ENCODE measurements at places on chromosomes 3 and 15.

GRCh38 chr3:185613016-185613415, 26.9 kb downstream of the SENP2 start:
- no peak for DNase-seq

DNA sequence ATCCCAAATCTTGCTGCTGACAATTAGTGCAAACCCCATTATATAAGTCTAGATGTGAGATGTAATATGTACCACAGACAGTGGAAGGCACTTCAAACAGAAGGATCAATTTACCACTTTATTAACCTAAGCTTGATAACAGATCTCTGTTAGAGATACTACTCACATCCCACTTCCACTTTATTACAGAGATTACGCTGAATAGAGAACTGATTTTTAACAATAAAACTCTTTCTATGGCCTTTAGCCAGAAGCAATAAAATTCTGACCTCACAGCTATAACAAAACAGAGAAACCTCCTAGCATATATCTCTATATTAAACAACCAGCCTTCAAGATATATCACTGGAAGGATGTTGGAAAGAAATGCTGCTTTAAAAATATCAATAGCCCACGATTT, 517.7 kb downstream of the MAGI1 start:
- DNase-seq: no peak

DNA sequence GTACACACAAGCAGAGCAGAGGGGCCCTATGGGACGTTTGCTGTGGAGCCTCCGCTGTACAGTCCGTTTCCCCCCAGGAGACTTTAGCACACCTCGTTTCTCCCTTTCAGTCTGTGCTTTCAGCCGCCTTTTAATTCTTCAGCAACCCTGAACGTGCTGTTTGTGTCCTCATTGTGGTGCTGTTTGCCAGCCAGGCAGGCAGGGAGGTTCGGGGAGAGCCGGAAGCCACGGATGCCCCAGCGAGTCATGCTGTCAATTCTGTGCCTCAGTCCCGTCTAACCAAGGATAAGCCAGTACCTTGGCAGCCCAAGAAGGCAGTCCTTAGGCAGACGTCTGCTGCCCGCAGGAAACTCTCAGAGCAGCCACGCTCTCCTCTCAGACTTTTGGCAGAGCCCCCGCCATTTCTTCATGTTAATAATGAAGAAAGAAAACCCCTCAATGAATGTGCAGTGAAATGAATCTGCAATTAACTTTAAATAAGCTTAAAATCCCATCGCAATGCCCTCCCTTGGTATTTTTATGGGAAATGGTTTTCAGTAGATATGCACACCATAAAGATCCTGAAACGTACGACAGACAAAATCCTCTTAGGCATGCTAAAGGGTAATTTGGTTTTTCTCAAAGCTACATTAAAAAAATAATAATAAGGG, 158.6 kb downstream of the UACA start:
- no peak for DNase-seq

DNA sequence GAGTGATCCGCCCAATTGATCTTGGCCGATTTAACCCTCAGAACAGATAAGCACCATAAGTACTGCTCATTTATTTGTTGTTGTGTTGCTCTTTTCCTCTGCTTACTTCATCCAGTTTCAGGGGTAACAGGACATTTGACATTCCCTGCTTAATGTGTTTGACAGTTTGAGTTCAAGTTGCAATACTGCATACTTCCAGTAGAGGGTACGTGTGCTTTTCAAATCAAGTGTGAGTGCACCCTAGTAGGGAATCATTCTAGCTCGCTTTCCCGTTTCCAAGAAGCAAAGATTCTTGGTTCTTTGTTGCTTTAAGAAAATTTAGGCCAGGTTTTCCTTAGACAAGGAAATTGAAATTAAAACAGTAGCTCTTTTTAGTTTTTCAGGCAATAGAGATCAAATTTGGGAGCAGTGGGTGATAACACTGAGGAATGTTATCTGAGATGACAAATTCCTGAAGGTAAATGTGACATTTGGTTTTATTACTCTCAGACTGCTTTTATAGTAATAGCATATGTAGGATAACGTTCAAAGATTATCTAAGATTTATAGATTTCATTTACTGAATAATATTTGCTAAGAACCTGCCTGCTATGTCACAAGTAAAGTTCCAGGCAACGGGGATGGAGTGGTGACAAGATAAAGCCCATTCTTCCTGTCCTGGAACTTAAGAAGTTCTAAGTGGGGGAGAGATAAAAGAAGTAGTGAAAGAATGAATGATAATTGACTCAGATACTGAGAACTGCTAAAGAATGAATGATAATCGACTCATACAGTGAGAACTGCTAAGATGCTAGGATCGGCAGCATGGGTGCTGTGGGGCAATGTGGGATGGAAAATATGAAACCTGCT, 73.3 kb downstream of the SYNPR start:
- DNase-seq: no peak

DNA sequence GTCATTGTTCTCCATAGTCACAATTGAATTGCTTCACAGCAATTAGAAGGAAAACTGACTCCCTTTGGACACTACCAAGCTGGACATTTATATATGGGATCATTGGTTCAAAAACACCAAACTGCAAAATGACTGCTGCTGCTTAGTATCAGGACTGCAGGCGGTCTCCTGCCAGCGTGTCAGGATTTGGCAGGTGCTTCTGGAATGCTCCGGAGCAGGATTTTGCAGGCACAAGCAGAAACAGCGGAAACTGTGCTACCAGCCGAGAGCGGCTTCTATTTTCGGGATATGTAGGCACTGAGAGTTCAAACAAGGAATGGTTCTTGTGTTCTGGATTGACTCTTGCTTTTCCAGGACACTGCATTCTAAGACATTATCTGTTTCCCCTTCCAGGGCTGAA, 95.5 kb downstream of the SSR3 start:
- DNase-seq: no peak

DNA sequence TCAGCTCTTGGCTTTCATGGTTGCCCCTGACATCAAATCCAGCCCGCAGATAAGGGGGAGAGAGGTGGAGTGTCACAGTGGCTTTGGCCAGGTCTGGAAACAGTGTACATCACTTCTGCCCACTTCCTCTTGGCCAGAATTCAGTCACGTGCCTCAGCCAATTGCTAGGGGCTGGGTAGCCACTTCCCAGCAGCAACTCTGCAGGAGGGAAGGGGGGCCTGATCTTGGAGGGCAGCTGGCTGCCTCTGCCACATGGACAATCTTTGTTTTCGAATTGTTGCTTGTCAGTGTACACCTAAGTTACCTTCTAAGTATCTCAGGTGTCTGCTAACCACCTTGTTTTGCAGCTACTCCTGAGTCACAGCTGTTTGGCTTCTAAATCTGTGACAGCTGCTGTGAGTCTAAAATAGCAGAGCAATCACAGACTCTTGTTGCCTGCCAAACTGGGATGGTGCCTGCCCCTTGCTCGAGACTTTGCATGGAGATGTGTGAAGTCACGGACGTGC, 41.0 kb upstream of the LIMD1 start:
- no peak for DNase-seq

DNA sequence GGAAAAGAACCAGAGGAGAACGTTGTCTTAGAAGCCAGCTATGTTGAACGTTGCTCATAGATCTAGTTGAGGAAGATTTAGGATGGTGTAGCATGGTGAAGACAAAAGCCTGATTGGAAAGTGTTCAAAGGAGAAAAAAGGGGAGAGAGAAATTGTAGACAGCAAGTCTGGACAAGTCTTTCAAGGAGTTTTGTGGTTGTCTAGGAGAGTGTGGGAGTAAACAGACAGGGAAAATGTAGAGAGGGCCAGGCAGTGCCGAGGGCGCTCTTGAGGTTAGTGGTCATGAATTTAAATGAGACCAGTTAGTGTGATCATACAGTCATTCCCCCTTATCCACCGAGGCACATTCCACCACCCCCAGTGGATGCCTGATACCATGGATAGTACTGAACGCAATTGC, 167.5 kb upstream of the IL12A start:
- DNase-seq: no peak

DNA sequence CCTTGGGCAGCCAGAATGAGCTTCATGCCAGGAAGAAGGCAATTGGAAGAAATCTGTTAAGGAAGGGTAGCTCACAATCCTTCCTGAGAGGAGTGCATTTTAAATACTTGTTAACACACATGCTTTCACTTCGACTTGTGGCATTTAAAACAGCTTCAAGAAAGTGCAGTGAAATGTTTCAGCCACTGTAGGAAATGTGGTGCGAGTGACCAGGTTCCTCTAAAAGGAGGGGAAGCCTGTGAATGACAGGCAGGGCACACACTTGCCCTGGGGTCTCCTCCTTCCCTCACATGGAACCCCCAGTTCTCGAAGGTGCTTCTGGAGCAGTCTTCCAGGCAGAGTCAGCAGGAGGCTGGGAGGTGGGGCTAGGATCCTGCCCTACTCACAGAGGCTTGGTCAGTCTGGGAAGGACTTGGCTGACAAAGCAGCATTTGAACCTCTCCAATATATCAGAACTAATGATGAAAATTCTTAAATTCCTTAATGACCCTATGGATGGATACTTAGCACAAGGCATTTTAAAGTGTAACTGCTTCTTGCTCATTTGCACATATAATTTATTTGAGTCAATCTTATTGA, 358.6 kb downstream of the CHST2 start:
- DNase-seq: no peak

- no peak for DNase-seq
Observed at GRCh38 chr15:87219650-87220615, 1036.6 kb downstream of the NTRK3 start.

GRCh38 chr3:9721015-9721699, 10.4 kb upstream of the BRPF1 start:
- no peak for DNase-seq

DNA sequence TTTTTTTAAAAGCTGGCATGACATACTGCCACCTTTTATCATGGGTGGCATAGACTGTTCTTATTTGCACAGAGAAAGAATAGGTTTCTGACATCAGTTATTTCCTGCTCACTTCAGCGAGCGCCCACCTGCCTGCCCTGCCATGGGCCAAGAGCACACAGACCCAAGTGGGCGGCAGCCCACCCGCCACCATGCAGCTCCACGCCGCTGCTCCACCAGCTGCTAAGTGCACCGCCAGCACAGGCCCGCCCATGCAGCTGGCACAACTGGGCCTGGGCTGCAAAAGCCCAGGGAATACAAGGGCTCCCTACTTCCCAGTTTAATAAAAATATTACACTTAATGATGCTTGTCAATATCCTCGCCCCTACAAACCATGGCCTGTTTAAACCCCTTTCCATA, 15.4 kb downstream of the ZNF148 start:
- DNase-seq: no peak

DNA sequence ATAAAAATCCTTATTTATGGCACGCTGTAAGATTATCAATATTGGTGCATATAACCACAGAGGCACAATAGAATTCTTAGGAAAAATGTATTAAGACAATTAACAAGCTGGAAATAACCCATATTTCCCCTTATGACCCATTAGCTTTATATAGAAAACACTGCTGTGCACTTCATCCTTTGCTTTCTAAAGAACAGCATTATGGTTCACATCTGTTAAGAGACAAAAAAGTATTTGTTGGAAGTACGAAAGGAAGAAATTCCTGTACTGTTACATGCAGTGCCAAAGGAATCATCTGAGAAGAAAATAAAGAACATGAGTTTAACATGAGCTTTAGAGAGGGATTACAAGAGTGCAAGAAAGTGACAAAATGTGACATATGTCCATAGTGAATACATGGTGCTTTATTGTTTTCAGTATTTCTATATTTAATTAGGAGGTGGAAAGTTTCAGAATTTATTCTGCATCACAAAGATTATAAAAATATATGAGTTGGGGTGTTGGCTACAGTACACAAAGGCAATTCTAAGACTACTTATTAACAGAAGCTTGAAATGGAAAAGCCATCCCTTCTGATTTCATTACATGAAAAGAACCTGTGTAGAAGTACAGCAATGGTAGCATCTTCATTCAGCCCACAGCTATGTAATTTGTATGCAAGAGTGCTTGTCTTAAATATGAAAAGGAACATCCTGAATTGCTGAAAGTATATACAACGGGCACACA, 6.8 kb downstream of the UBE3A start:
- no peak for DNase-seq

DNA sequence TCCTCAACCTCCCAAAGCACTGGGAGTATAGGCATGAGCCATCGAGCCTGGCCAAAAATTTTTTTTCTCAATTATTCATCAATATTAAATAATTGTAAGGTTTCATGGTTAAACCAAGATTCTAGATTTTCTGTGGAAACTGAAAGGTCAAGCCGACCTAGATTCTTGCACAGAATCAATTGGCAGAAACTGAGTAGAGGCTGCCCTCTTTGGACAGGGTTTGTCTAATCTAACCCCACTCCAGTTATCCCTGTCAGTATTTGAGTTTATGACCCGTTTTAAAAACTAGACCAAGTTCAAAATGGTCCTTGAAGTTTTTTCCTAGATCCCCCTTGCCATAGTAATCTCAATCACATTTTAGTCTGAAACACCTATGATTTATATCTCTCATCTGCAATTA, 8.6 kb upstream of the ADAM10 start:
- DNase-seq: no peak

- DNase-seq: peak; percentile 36
Observed at GRCh38 chr3:169772305-169772896, 795 bp upstream of the MYNN start.

- no peak for DNase-seq
Observed at GRCh38 chr15:70257047-70257446, 159.3 kb upstream of the TLE3 start.

DNA sequence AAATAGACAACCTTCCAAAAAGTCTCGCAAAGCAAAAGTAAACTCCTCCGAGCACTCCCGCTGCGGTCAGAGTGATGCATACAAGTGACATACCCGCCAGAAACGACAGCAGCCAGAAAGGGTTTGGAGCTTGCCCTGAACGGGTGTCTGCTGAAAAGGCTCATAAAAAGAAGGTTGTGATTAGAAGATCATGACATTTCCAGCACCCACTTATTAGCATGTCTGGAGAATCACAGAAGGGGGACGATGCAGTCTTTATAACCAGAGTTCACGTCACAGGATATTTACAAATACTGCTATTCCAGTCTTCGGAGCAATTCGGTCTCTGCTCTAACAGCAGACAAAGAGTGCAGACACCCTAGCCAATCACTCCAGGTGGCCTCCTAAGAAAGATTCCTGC, 59.1 kb upstream of the FRMD4B start:
- DNase-seq: no peak

DNA sequence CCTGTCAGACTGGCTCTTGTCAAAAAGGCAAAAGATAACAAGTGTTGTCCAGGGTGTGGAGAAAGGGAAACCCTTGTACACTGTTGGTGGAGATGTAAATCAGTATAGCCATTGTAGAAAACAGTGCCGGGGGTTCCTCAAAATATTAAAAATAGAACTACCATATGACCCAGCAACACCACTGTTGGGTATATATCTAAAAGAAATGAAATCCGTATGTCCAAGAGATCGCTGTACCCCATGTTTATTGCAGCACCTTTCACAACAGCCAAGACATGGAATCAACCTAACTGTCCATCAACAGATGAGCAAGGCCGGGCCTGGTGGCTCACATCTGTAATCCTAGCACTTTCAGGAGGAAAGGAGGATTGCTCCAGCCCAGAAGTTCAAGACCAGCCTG, 6.2 kb downstream of the CYFIP1 start:
- no peak for DNase-seq

- DNase-seq: no peak
Observed at GRCh38 chr3:67831262-67831661, 176.8 kb upstream of the SUCLG2 start.

GRCh38 chr3:182294256-182294655, 499.0 kb upstream of the ATP11B start:
- no peak for DNase-seq
